Activated gamma-delta T cell (primary cell): ENCODE measurements at places on chromosomes 13 and 19.
A peak's percentile ranks its signal among the peaks of the same experiment; 100 is the strongest.

- DNase-seq, result no peak
Observed at GRCh38 chr19:48237057-48237456, 18.7 kb downstream of the CARD8 start.

GRCh38 chr19:30807278-30807677 lies 435.1 kb downstream of the ZNF536 start:
- no peak for DNase-seq

DNA sequence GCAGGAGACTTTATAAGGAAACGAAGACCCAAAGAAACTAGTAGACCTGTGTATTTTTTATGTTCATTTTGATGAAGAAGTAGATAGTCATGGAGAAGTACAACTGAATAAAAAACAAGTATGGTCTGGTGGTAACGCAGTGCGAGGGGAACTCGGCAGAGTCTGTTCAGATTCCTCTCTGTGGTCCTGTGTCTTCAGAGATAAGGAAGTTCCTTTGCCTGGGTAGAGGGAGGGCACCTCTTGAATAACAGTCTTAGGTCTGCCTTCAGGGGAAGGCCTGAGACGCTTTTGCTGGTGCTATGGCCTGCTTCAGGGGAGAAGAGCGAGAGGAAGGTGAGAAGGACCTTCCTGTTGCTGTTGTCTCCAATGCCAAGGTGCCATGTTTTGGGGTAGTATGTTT lies 25.9 kb upstream of the SLC46A3 start:
- DNase-seq, result no peak

DNA sequence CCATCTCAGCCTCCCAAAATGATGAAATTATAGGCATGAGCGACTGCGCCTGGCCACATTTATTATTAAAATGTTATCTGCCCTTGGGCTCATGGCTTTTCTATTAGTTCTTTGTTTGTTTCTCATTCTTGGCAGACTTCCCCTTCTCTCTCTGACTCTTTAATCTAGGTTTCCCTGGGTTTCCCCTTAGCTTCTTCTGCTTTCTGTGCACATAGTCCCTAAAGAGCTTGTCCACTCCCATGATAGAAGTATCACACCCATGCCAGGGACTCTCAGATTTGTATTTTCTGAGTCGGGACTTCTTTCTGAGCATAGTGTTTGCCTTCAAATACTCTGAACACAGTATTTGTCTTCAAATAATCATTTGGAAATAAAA lies 38.6 kb upstream of the ITM2B start:
- DNase-seq, result no peak

DNA sequence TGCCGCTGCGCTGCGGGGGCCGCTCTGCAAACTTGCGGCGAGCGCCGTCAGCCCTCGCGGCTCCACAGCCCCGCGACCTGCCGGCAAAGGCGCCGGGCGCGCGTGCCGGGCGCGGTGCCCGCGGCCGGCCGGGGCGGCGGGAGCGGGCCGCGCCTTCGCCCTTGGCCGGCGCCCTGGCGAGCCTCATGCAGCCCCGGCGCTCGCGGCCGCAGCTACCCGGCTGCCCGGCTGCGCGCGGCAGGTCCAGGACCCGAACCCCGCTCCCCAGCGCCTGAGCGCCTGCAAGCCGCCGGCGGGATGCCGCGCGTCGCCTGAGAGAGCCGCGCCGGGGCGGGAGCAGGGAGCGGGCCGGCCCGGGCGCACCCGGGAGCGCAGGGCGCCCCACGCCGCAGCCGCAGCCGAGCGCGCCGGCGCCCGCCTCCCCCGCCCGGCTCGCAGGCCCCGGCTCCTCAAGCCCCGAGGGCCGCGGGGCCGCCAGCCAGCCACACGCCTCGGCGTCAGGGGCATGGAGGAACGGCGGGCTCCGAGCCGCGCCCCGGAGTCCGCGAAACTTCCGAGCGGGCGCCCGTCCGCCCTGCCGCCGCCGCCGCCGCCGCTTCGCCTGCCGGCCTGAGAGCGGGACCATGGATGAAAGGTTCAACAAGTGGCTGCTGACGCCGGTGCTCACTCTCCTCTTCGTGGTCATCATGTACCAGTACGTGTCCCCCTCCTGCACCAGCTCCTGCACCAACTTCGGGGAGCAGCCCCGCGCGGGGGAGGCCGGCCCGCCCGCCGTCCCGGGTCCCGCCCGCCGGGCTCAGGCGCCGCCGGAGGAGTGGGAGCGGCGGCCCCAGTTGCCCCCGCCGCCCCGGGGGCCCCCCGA lies 564 bp downstream of the HS6ST3 start:
- DNase-seq, result peak; percentile 3

DNA sequence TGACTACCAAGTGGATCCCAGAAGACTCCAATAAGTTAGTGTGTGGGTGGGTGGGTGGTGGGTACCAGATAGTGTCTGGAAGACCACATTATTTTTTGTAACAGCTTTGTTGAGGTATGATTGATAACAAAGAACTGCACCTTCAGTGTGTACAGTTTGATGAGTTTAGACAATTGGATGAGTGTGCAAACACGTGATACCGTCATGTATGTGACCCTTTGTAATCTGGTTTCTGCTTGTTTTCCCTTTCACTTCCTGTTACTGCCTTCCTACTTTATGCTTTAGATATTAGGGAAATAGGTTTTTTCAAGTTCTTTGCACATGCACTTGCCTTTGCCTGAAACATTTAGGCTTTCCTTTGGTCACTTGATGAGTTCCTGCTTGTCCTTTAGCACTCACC lies 8.5 kb downstream of the RPL21 start:
- DNase-seq, result no peak

DNA sequence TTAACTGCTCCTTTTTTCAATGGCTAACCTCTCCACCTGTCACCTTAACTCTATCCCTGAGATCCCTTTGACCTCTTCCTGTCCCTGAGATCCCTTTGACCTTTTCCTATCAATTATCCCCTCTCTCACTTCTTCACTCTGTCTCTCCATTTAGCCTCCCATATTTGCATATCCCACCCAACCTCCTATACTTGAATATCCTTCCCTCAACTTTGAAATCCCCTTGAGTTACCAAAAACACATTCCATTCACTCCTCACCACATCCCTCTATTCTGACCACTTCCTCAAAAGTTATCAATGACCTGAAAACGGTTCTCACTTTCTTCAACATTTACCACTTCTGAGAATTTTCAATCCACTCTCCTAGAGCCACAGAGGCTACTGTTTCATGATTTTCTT lies 3.0 kb downstream of the MYCBP2 start:
- DNase-seq, result no peak

DNA sequence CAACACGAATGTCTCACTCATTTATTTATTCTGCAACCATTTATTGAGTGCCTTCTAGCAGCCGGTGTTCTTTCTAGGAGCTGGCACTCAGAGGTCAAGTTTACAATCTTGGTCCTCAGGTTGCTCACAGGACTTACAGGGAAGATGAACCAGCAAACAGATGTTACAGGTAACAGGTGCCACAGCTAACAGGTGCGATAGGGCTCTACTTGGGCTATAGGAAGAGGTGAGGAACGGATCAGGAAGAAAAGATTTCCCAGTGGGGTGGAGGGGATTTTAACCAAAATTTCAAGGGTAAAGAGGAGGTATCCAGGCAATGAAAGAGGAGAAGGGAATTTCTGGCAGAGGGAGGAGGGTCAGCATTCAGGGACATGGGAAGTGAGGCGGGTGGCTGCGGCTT lies 87.3 kb upstream of the FARP1 start:
- no peak for DNase-seq
